Endothelial cell of umbilical vein (primary cell): ENCODE measurements at places on chromosomes 5 and 9. TPM values are rescaled to one million over a fixed set of nuclear protein-coding genes. Genes with fewer than 3 reads are reported as not detected.
A peak's percentile ranks its signal among the peaks of the same experiment; 100 is the strongest.

- DNase-seq, result no peak
Measured at GRCh38 chr5:114255260-114255659, 106.6 kb upstream of the KCNN2 start.

- peak; percentile 47 for DNase-seq
Measured at GRCh38 chr5:35198075-35198474, 32.2 kb downstream of the PRLR start.

GRCh38 chr5:175609526-175609925 lies 48.3 kb upstream of the HRH2 start:
- DNase-seq, result no peak

ASTN2 gene
- 1.6 and 1.9 TPM in 2 replicates for total RNA-seq

CDHR2 gene
- not detected in 2 replicates for total RNA-seq

ZNF879 gene
- 2.7 and 3.7 TPM in 2 replicates for total RNA-seq
